IMR-90 (cell line): ENCODE measurements at places on chromosomes 6 and 20. TPM values are rescaled to one million over a fixed set of nuclear protein-coding genes. Genes with fewer than 3 reads are reported as not detected.
A peak's percentile ranks its signal among the peaks of the same experiment; 100 is the strongest.

- H3K27ac ChIP-seq, result peak overlapping the region; percentile 84
- peak; percentile 93 for DNase-seq
- H3K4me3 ChIP-seq, result peak overlapping the region; percentile 67
Measured at GRCh38 chr6:144286503-144287393, 1.6 kb downstream of the UTRN start.

- no peaks in the 10 kb centered on the region for H3K4me1 ChIP-seq
- H3K27me3 ChIP-seq, result peaks cover 2% of the 10 kb centered on the region; the same call in 1 of the 2 replicates
- no peak overlapping the region for H3K4me3 ChIP-seq
- H3K27ac ChIP-seq, result no peak overlapping the region
- no peaks in the 10 kb centered on the region for H3K36me3 ChIP-seq
- no peak for DNase-seq
Measured at GRCh38 chr6:136483906-136484305, 66.3 kb downstream of the MAP7 start.

- no peaks in the 10 kb centered on the region for H3K36me3 ChIP-seq
- no peak overlapping the region for H3K4me3 ChIP-seq
- H3K27ac ChIP-seq, result no peak overlapping the region; the same call in 1 of the 2 replicates
- no peak for DNase-seq
Measured at GRCh38 chr6:107655245-107655644, 165.3 kb downstream of the SOBP start.

DNA sequence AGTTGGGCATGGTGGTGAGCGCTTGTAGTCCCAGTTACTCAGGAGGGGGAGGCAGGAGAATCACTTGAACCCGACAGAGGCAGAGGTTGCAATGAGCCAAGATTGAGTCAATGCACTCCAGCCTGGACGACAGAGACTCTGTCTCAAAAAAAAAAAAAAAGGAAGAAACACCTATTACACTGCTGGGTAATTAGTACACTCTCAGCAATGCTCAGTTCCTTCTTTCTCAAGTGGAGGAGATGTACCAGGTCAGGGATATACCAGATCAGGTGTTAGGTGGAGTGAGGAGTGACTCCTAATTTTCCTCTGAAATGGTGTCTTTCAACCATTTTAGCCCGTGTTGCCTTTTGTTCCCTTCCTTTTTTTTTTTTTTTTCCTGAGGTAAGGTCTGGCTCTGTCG, 30.0 kb upstream of the UBR2 start:
- no peak overlapping the region for H3K4me3 ChIP-seq
- no peak for DNase-seq
- no peaks in the 10 kb centered on the region for H3K27me3 ChIP-seq
- no peaks in the 10 kb centered on the region for H3K4me1 ChIP-seq

DNA sequence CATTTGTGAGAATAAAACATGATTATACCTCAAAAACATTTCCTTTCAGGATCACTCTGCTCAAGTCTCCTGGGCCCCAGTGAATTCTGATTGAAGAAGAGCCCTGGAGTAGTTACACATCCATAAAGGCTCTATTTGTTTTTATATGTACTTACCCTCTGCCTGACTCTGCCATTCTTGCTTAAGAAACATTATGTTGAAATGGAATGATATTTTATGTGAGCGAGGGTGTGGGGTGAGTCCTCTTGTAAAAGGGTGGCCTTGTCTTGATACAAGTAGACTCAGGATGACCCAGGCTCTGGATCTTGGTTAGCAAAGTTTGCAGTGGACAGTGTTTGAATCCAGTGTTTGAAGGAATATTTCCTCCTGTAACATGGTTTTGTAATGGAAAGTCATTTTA, 215.4 kb upstream of the PREP start:
- no peak overlapping the region for H3K4me3 ChIP-seq
- no peaks in the 10 kb centered on the region for H3K36me3 ChIP-seq
- H3K27ac ChIP-seq, result no peak overlapping the region
- peaks cover 2% of the 10 kb centered on the region; the same call in 1 of the 2 replicates for H3K4me1 ChIP-seq
- H3K27me3 ChIP-seq, result no peaks in the 10 kb centered on the region

ZNF334 gene
- total RNA-seq, result 1.1 and 1.4 TPM in 2 replicates

ENPP5 gene
- total RNA-seq, result under 0.01 TPM in 1 of 2 replicates, not detected in the other

PEX6 gene
- 9.4 and 10.6 TPM in 2 replicates for total RNA-seq

NRSN1 gene
- not detected in 2 replicates for total RNA-seq
